Omental fat pad (tissue), 4 donors: ENCODE measurements at places on chromosomes 16 and 17. TPM values are rescaled to one million over a fixed set of nuclear protein-coding genes. Genes with fewer than 3 reads are reported as not detected.

Gene KRTAP4-1
- not detected for total RNA-seq

DNA sequence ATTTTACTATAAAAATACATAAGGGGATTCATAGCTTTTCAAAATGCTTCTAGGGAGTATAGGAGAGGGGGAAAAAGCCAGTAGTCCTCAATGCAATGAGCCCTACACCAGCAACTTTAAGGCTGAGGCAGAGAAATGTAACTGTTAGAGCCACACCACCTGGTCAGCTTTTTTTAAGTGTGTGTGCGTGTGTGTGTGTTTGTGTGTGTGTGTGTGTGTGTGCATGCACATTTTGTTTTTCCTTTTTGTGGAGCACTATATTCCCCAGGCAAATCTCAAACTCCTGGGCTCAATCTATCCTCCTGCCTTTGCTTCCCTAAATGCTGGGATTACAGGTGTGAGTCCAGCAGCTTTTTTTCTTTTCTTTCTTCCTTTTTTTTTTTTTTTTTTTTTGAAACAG, 2.3 kb upstream of the MEIOC start:
- DNase-seq: no peak

Gene SRR
- 5.0 TPM for total RNA-seq

Gene CLDN6
- not detected for total RNA-seq

DNA sequence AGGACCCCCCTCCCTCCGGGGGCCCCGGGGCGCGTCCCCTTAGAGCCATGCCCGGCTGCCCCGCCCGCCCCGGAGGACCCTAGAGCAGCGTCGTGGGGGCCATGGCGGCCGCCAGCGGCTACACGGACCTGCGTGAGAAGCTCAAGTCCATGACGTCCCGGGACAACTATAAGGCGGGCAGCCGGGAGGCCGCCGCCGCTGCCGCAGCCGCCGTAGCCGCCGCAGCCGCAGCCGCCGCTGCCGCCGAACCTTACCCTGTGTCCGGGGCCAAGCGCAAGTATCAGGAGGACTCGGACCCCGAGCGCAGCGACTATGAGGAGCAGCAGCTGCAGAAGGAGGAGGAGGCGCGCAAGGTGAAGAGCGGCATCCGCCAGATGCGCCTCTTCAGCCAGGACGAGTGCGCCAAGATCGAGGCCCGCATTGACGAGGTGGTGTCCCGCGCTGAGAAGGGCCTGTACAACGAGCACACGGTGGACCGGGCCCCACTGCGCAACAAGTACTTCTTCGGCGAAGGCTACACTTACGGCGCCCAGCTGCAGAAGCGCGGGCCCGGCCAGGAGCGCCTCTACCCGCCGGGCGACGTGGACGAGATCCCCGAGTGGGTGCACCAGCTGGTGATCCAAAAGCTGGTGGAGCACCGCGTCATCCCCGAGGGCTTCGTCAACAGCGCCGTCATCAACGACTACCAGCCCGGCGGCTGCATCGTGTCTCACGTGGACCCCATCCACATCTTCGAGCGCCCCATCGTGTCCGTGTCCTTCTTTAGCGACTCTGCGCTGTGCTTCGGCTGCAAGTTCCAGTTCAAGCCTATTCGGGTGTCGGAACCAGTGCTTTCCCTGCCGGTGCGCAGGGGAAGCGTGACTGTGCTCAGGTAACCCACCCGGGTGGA, 759 bp downstream of the ALKBH5 start:
- peak; percentile 57 for DNase-seq

DNA sequence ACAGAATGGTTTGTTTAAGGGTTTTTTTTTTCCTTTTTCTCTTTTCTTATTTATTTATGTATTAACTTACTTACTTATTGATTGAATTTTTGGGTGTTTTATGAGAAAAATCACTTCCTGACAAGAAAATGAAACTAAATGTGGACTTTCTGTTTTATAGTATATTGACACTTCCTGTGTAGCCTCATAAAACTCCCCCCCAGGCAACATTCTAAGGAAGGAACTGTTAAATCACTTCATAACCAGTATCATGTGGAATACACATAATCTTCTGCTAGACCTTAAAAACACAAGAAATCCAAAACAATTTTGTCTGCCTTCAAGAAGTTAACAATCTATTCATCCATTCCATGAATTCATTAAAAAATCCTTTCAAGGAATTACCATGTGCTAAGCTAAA, 164.1 kb upstream of the TOM1L1 start:
- DNase-seq: no peak

- no peak for DNase-seq
Measured at GRCh38 chr16:88926374-88926990, 50.5 kb downstream of the CBFA2T3 start.

Gene ITGAD
- total RNA-seq: 0.36 TPM

DNA sequence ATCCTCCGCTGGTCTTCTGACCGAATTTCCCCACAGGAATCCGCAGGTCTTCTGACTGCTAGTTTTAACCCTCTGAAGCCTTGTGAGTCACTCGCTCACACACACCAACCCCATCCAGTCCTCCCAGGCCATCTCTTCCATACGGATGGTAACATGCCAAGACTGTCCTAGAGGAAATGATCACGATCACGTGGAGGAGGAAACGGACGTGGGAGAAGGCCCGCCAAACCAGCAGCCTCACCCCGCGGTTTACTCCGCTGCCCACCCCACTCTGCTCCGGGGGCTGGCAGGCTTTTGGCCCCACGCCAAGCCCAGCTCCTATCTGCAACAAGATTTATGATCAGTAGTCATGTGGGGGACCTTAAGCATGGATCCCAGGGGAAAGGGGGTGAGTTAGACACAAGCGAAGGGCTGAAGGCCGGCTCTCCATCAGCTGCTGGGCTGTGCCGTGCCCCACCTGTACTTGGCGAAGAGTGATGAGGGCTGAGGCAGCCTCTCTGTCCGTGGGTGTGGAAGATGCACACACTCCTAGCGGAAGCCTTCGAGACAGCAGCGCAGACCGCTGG, 1.5 kb upstream of the FAAP100 start:
- no peak for DNase-seq

- no peak for DNase-seq
Measured at GRCh38 chr17:58377093-58377601, 25.1 kb upstream of the SUPT4H1 start.

- DNase-seq: no peak
Measured at GRCh38 chr16:57115514-57116182, 23.3 kb downstream of the CPNE2 start.

Gene UTS2R
- total RNA-seq: not detected

DNA sequence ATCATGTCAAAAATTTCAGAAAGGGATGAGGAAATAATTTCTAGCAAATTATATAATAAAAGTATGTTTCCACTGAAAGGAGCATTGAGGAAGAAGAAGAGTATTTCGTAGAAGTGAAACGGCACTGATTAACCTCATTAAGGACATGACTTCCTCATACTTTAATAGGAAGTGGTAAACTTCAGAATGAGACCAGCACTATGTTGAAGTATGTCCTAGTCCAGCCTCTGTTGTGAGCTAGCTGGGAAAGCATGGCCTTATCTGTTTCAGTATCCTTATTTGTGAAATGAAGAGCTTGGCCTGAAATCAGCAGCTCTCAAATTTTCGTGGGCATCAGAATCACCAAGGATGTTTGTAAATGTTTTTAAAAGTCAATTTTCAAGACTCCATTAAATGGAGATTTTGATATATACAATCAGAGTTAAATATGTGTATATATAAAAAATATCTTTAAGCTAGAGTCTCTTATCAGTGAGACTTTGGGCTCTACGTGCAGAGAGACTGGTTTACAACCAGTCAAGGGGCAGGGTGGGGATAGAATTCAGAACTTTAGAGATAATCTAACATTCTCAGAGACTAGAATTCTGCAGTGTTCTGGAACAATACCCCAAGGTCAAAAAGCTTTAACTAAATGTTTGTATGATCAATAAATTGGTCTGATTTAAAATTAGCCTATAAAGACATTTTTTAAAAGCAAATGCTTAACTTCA, 365.4 kb downstream of the CDH13 start:
- no peak for DNase-seq

GRCh38 chr16:84467709-84468108, 36.8 kb downstream of the MEAK7 start:
- no peak for DNase-seq

- DNase-seq: no peak
Measured at GRCh38 chr16:23072769-23073549, 76.3 kb downstream of the USP31 start.

- no peak for DNase-seq
Measured at GRCh38 chr16:1311212-1311737, 1.8 kb downstream of the UBE2I start.

DNA sequence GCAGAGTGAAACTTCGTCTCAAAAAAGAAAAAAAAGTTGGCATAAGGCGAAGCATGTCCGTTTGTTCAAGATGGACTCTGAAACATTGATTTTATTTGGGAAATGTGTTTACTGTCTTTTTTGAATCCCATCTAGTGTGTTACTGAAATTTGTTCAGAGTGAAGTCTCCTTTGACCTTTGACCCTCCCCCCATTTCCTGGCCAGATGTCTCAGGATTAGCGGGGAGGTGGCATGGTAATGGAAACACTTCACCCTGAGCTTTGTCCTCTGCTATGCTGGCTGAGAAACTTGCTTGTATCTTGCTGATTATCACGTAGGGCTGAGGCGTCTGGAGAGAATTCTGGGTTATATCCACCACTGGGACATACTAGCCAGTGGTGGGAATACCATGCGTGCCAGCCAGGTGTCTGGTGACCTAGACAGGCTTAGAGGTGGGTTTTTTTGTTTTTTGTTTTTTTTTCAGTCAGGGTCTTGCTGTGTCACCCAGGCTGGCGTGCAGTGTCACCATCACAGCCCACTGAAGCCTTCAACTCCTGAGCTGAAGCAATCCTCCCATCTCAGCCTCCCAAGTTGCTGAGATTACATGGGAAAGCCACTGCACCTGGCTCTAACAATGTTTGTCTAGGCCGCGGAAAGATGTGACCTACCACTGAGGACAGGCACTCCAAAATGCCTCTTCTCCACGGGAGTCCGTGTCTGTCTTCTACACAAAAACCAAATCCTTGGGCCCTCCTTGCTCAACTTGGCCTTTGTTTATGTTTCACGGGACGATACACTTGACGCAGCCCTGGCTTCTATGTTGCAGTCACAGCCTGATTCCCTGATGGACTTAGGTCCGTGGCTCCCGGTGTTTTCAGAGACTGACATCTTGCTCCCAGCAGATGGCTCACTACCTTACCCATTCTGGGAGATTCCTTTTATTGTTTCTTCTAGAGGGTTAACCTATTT, 6.6 kb upstream of the GALK1 start:
- DNase-seq: no peak

GRCh38 chr16:71848622-71849021, 2.8 kb downstream of the ATXN1L start:
- DNase-seq: no peak

DNA sequence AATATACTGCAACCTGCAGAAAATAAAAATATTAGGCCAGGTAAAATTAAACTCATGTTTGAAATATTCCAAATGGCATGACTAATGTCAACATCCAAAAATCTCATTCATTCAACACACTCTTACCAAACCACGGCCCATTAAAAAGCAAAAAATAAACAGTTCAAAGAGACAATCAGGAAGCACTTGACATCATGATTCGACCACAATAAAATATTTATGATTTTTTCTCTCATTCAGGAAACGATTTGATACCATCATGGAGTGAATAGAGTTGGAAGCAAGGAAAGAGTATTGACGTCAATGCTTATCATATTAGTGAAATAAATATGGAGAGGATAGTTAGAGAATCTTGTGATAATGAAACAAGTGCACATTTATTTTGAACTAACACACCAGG, 354.1 kb downstream of the KCNJ2 start:
- no peak for DNase-seq

DNA sequence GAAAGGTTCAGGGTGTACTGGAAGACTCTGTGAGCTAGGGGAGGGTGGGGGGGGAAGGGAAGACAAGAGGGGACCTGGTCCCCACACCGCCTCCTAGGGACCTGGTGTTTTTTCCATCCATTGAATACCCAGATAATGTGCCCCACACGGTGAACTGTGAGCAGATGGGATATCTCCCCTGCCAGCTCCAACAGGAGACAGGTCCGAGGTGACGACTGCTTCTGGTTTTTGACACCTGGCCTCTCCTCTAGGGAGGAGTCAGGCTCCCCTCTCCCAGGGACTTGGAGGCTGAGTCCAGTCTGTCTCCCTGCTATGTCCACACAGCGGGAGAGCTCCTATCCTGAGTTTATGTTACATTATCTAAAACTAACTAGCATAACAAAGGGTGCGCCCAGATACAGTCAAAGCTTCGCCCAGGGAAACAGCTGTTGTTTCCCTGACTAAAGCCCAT, 1.8 kb downstream of the MARVELD3 start:
- no peak for DNase-seq

- no peak for DNase-seq
Measured at GRCh38 chr16:77657016-77657415, 65.3 kb upstream of the NUDT7 start.

DNA sequence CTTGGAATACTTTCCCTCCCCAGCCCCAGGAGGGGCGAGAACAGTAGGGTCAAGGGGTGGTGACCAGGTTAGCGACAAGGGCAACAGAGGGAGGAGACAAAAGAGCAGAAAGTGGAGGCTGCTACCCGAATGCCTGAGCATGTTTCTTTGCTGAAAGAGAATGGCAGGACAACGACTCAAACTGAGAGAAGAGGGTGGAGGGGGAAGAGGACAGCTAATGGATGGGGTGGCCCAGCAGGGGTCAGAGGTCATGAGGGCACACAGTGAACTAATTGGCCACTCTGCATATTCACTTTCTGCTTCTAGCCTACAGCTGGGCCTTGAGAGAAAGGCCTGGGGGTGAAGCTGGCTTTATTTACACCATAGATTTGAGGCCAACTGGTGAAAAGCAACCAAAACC, 19.1 kb upstream of the DDX52 start:
- no peak for DNase-seq

DNA sequence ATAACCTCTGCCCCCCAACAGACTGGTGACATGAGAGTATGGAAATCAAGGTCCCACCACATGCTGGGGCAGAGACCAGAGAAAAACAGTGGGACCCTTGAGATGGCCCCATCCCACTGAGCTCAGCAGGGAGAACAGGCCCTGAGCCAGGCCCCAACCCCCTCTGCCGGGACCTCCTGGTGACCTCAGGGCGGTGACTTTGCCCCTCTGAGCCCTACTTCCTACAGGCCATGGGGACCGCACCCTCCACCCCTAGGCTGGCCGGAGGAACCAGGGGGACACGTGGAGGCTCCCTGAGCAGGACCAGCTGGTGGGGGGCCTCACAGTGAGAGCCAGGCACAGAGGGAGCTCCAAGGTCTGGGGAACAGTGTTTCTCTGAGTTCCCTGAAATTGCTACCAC, 13.8 kb upstream of the SRRM2 start:
- DNase-seq: no peak

Gene NSMCE1
- 30.3 TPM for total RNA-seq

DNA sequence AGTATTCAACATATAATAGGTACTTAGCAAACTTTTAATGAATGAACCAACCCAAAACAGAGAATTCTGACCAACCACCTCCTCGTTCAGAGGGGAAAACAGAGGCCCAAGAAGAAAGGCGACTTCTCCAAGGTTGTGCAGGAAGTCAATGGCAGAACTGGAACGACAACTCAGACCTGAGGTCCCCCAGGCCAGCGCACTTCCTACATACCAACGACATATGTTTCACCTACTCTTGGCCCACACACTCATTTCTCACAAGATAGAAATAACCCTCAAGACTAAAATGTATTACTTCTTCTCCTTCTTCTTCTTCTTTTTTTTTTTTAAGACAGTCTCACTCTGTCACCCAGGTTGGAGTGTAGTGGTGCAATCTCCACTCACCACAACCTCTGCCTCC, 14.4 kb downstream of the CHCT1 start:
- DNase-seq: no peak
